Aorta (tissue), 5 donors: ENCODE measurements at places on chromosomes 3 and 15. TPM values are rescaled to one million over a fixed set of nuclear protein-coding genes. Genes with fewer than 3 reads are reported as not detected.

DNA sequence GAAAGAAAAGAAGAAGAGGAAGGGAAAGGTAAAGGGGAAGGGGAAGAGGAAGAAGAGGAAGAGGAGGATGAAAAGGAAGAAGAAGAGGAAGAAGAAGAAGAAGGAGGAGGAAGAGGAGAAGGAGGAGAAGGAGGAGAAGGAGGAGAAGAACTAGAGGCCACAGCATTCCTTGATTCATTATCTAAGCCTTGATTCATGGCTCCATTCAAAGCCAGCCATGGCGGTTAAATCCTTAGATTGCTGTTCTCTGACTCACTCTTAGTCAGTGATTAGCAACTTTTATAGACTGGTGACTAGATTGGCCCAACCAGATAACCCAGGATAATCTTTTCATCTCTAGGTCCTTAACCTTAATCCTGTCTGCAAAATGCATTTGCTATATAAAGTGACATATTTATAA, 47.6 kb downstream of the OSTN start:
- no peak for DNase-seq

- peak; percentile 51 for DNase-seq
These were observed 104.8 kb upstream of the HERC1 start for GRCh38 chr15:63938486-63939061.

- no peak for DNase-seq
These were observed 199.4 kb upstream of the UBE2E2 start for GRCh38 chr3:23003733-23004046.

The PPP2R3A gene
- polyA plus RNA-seq = 3.4 TPM

The TMEM108 gene
- 0.33 TPM for polyA plus RNA-seq

The NEK11 gene
- polyA plus RNA-seq = 2.4 TPM
